CD4-positive, CD25-positive, alpha-beta regulatory T cell (primary cell): ENCODE measurements at places on chromosomes 1 and 21. TPM values are rescaled to one million over a fixed set of nuclear protein-coding genes. Genes with fewer than 3 reads are reported as not detected.
A peak's percentile ranks its signal among the peaks of the same experiment; 100 is the strongest.

DNA sequence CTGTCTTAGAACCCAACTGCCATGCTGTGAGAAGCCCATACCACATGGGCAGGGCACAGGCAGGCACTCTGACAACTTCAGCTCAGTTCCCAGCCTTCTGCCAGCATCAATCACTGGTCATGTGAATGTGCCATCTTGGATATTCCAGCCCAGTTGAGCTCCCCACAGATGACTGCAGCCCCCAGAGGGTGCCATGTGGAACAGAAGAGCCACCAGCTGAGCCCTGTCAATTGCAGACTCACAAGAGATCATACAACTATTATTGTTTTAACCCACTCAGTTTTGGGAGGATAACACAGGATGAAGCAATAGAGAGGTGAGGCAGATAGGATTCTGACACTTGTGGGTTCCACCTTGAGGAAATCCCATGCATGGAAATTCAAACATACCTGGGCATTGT, 78.4 kb upstream of the ZBTB40 start:
- no peak overlapping the region for H3K27ac ChIP-seq
- no peaks in the 10 kb centered on the region for H3K4me1 ChIP-seq

- no peaks in the 10 kb centered on the region for H3K4me1 ChIP-seq
- no peak overlapping the region for H3K4me3 ChIP-seq
- no peaks in the 10 kb centered on the region for H3K36me3 ChIP-seq
- no peak for DNase-seq
Observed at GRCh38 chr1:36542962-36543515, 60.3 kb upstream of the CSF3R start.

GRCh38 chr1:190579552-190580193, 102.0 kb upstream of the BRINP3 start:
- H3K36me3 ChIP-seq = no peaks in the 10 kb centered on the region
- no peaks in the 10 kb centered on the region for H3K27me3 ChIP-seq
- no peak overlapping the region for H3K27ac ChIP-seq
- DNase-seq = no peak
- no peak overlapping the region for H3K4me3 ChIP-seq

DNA sequence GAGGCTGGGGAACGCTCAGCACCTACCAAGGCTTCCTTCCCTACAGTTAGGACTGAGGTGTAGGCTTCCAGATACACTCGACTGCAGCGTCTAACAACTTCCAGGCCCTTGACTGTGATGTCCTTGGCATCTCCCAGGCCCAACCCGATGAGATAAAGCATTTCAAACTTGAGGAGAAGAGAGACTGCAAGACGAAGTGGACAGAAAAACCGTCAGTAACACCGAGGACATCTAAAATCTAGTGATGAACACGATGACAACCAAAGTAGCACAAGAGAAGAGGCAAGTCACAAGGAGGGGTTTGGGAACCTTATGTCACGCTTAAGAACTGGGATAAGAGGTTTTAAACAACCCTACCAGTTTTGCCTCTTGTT, 314 bp downstream of the DPH5 start:
- H3K36me3 ChIP-seq = peaks cover 8% of the 10 kb centered on the region
- H3K27me3 ChIP-seq = no peaks in the 10 kb centered on the region
- peak overlapping the region; percentile 77 for H3K27ac ChIP-seq
- H3K4me3 ChIP-seq = peak overlapping the region; percentile 98
- DNase-seq = no peak

DNA sequence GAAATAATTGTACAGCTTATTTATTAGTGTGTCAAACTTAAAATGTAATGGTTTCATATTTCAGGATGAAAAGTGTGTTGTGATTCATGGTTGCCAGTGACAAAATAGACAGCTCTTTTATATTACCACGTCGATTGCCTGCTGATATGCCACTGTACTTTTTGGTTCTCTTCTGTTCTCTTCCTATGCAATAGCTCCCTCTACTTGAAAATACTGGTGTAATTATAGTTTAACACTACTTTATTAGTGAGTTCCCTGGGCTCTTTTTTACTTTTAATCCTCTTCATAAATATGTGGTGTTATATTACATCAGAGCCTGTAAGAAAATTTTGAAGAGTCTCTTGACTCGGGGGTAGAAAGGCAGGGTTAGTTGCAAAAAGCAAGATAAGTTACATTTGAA, 111.3 kb downstream of the PATJ start:
- H3K36me3 ChIP-seq = peaks cover 12% of the 10 kb centered on the region
- no peak overlapping the region for H3K27ac ChIP-seq
- DNase-seq = no peak
- H3K4me1 ChIP-seq = no peaks in the 10 kb centered on the region
- H3K27me3 ChIP-seq = no peaks in the 10 kb centered on the region
- no peak overlapping the region for H3K4me3 ChIP-seq

- DNase-seq = no peak
- no peak within 1 kb of the TSS for H3K4me3 ChIP-seq
- H3K27me3 ChIP-seq = peaks cover 10% of the 10 kb centered on the region
- H3K4me1 ChIP-seq = no peaks in the 10 kb centered on the region
- no peak within 1 kb of the TSS for H3K27ac ChIP-seq
Observed at GRCh38 chr1:153375511-153375910, at the start of gene S100A12. TSS of gene S100A12 (minus strand) at chr1:153375621. CDS start at chr1:153374592, 1,029 bp downstream.

GRCh38 chr1:8661185-8662110, 156.0 kb downstream of the RERE start:
- peak; percentile 54 for DNase-seq
- H3K4me3 ChIP-seq = no peak overlapping the region
- H3K27ac ChIP-seq = no peak overlapping the region
- H3K36me3 ChIP-seq = no peaks in the 10 kb centered on the region

DNA sequence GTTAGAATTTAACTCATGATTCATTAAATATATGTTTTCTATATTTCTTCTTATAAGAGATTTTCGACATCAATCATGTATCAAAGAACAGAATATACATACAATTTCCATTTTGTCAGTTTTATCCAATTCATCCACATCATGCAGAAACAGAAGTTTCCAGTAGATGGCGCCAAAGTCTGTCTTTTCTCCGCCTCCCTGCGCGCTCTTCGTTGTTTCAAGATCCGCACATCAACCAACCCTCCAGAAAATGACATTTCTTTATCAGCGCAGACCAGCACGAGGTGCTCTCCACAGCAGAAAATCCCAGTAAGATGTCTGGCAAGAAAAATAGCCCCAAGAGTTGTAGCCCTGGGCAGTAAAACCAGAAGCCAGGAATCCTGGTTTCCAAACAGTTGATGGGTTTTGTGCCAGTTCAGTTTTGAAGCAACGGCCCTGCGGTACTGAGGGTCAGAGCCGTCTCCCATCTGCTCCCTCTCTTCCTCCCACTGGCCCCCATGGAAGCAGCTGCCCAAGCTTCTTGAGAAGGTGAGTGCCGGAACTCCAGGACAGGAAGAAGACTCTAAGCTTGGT, 38.6 kb upstream of the GPR137B start:
- peak; percentile 63 for DNase-seq
- no peak overlapping the region for H3K4me3 ChIP-seq
- no peaks in the 10 kb centered on the region for H3K27me3 ChIP-seq
- no peaks in the 10 kb centered on the region for H3K36me3 ChIP-seq
- H3K27ac ChIP-seq = no peak overlapping the region

DNA sequence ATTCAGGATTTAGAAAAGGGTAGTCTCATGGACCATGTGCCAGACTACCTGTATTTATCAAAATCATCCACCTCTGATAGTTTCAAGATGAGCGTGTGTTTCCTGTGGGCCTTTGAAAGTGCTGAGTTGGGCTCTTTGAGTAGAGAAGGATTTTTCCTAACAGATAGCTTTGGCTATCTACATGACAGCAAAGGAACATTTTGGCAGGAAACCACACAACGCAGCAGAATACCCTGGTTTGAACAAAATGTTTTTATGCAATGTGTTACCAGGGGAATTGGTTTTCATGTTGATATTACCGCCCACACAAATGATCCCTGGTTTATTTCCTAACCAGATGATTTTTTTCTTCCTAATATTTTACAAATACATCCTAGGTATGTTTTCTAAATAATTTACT, 431.4 kb downstream of the NEGR1 start:
- no peaks in the 10 kb centered on the region for H3K27me3 ChIP-seq
- no peak for DNase-seq
- H3K4me3 ChIP-seq = no peak overlapping the region
- H3K36me3 ChIP-seq = no peaks in the 10 kb centered on the region

DNA sequence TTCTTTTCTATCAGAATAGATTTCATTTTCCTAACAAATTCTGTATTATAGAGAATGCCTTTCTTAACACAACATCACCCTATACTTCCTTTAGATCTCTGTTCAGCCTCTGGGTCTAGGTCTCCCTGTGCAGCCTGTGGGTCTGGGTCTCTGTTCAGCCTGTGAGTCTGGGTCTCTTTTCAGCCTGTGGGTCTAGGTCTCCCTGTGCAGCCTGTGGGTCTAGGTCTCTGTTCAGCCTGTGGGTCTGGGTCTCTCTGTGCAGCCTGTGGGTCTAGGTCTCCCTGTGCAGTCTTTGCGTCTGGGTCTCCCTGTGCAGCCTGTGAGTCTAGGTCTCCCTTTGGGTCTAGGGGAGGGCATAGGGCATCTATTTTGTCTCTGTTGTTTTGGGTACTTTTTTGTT, 59.6 kb upstream of the DIP2A start:
- no peak for DNase-seq
- peaks cover 55% of the 10 kb centered on the region for H3K36me3 ChIP-seq
- H3K27ac ChIP-seq = no peak overlapping the region
- H3K27me3 ChIP-seq = no peaks in the 10 kb centered on the region
- no peak overlapping the region for H3K4me3 ChIP-seq

The RGS16 gene
- 16.6 TPM for total RNA-seq

- no peaks in the 10 kb centered on the region for H3K36me3 ChIP-seq
- DNase-seq = peak; percentile 24
- H3K4me1 ChIP-seq = no peaks in the 10 kb centered on the region
- H3K27me3 ChIP-seq = peaks cover 2% of the 10 kb centered on the region
- no peak overlapping the region for H3K4me3 ChIP-seq
- no peak overlapping the region for H3K27ac ChIP-seq
Observed at GRCh38 chr21:35840197-35840799, 220.0 kb downstream of the SETD4 start.

GRCh38 chr1:157407917-157408525, 144.3 kb downstream of the FCRL5 start:
- DNase-seq = no peak
- no peak overlapping the region for H3K27ac ChIP-seq
- no peak overlapping the region for H3K4me3 ChIP-seq
- H3K27me3 ChIP-seq = no peaks in the 10 kb centered on the region
- no peaks in the 10 kb centered on the region for H3K36me3 ChIP-seq
- H3K4me1 ChIP-seq = no peaks in the 10 kb centered on the region

DNA sequence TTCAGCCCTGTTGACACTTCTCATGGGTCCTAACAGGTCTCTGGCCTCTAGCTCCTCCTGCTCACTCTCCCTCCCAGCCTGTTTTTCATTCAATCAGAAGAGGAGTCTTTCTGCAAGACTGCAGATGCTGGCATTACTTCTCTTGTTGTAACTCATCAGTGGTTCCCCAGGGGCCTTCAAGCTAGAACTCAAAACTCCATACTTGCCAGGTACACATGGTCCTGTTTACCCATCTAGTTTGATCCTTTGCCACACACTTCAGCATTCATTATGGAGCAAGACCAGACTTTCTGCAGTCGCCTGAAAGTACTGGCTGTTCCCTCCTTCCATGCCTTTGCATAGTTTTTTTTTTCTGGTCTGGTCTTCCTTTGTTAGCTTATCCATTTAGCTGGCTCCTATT, 47.9 kb downstream of the SERBP1 start:
- H3K27me3 ChIP-seq = no peaks in the 10 kb centered on the region
- peaks cover 37% of the 10 kb centered on the region for H3K36me3 ChIP-seq
- no peaks in the 10 kb centered on the region for H3K4me1 ChIP-seq
- no peak for DNase-seq
- no peak overlapping the region for H3K27ac ChIP-seq

GRCh38 chr21:28738882-28739281, 253.8 kb downstream of the LTN1 start:
- DNase-seq = no peak
- H3K27me3 ChIP-seq = no peaks in the 10 kb centered on the region
- H3K4me3 ChIP-seq = peak overlapping the region; percentile 34
- H3K4me1 ChIP-seq = peaks cover 5% of the 10 kb centered on the region
- H3K36me3 ChIP-seq = no peaks in the 10 kb centered on the region

- peaks cover 15% of the 10 kb centered on the region for H3K4me1 ChIP-seq
- DNase-seq = peak; percentile 65
- H3K4me3 ChIP-seq = no peak overlapping the region
- H3K27me3 ChIP-seq = peaks cover 22% of the 10 kb centered on the region
Observed at GRCh38 chr1:203338335-203339036, 12.4 kb downstream of the FMOD start.

- H3K4me1 ChIP-seq = no peaks in the 10 kb centered on the region
- H3K27me3 ChIP-seq = no peaks in the 10 kb centered on the region
- no peak for DNase-seq
- H3K27ac ChIP-seq = no peak overlapping the region
- no peak overlapping the region for H3K4me3 ChIP-seq
Observed at GRCh38 chr1:214010717-214011116, 22.9 kb downstream of the PROX1 start.

DNA sequence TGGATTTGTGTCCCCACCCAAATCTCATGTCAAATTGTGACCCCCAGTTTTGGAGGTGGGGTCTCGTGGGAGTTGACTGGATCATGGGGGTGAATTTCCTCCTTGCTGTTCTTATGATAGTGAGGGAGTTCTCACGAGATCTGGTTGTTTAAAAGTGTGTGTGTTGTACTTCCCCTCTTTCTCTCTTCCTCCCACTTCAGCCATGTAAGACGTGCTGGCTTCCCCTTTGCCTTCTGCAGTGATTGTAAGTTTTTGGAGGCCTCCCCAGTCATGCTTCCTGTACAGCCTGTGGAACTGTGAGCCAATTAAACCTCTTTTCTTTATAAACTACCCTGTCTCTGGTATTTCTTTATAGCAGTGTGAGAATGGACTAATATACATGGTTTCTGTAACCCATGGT, 64.6 kb downstream of the RHOU start:
- no peaks in the 10 kb centered on the region for H3K27me3 ChIP-seq
- DNase-seq = no peak
- no peak overlapping the region for H3K27ac ChIP-seq

GRCh38 chr1:223733898-223734852, 21.8 kb downstream of the CAPN2 start:
- DNase-seq = no peak
- peaks cover 34% of the 10 kb centered on the region for H3K36me3 ChIP-seq
- no peaks in the 10 kb centered on the region for H3K27me3 ChIP-seq
- H3K4me3 ChIP-seq = no peak overlapping the region
- H3K4me1 ChIP-seq = peaks cover 10% of the 10 kb centered on the region

GRCh38 chr1:202821467-202821866, 10.7 kb downstream of the PCAT6 start:
- no peak overlapping the region for H3K4me3 ChIP-seq
- no peaks in the 10 kb centered on the region for H3K4me1 ChIP-seq
- H3K36me3 ChIP-seq = no peaks in the 10 kb centered on the region

The BMP8A gene
- 0.35 TPM for total RNA-seq

GRCh38 chr1:98034505-98034904, 113.7 kb upstream of the DPYD start:
- no peak for DNase-seq
- no peak overlapping the region for H3K27ac ChIP-seq
- no peak overlapping the region for H3K4me3 ChIP-seq
- H3K27me3 ChIP-seq = peaks cover 15% of the 10 kb centered on the region
- H3K36me3 ChIP-seq = no peaks in the 10 kb centered on the region
- H3K4me1 ChIP-seq = no peaks in the 10 kb centered on the region
